Activated CD4-positive, alpha-beta T cell treated with anti-CD3 and anti-CD28 coated beads for 24 hours (primary cell): ENCODE measurements at places on chromosomes 6 and 20.

DNA sequence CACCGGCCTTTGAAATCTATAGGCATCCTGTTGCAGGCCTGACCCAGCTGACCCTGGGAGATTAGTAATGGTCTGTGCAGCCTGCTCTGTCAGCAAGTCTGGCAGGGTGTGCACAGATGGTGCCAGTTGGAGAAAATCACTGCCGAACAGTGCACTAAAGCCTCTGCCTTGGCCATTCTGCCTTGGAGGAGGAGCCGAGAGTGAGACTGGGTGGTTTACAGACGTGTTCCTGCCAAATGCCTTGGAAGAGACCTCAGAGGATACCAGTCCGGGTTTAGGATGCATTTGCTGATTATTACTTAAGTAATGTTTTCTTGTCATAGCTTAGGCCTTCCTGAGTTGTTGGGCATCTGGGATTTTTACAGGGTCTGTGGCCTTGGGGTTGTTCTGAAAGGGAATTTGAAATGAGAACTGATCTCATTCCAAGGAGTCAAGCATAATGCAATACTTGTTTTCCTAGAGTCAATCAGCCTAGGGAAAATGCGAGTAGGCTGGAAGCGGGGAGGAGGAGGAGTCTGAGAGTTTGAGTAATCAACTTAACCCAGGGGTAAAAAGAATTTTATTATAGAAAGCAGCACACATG is 292.1 kb downstream of the SOX4 start:
- no peak for DNase-seq

DNA sequence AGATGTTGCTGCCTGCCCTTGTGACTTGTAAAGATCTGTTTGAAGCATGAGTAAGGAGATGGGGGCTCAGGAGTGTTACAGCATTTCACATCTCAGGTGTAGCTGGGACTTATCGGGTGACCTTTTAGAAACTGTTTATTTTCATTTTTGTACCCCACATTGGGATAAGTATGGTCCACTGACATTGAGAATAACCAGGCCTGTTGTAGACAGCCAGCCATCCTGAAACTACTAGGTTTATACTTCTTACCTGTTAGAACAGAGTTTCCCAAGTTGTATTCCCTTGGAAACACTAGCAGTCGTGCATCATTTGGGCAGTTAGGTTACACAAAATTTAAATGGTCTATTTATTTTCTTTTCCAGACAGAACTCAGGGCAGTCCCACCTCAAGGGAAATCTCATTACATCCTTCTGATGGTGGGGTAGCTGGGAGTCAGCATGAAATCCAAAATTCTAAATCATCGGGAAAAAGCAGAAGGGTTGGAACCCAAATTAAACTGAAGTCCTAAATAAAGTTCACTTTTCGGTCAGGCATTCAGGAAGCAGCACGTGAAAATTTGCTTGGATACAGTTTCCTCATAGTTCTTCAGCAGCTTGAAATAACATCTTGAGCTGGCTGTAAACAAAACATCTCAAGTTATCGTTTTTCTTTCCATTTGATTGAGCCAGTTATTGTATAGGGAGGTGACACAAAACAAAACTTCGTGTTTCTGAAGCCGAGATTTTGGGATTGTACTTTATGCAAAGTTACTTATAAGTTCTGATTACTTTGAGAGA is 30.5 kb downstream of the FOXO3 start:
- no peak for DNase-seq

DNA sequence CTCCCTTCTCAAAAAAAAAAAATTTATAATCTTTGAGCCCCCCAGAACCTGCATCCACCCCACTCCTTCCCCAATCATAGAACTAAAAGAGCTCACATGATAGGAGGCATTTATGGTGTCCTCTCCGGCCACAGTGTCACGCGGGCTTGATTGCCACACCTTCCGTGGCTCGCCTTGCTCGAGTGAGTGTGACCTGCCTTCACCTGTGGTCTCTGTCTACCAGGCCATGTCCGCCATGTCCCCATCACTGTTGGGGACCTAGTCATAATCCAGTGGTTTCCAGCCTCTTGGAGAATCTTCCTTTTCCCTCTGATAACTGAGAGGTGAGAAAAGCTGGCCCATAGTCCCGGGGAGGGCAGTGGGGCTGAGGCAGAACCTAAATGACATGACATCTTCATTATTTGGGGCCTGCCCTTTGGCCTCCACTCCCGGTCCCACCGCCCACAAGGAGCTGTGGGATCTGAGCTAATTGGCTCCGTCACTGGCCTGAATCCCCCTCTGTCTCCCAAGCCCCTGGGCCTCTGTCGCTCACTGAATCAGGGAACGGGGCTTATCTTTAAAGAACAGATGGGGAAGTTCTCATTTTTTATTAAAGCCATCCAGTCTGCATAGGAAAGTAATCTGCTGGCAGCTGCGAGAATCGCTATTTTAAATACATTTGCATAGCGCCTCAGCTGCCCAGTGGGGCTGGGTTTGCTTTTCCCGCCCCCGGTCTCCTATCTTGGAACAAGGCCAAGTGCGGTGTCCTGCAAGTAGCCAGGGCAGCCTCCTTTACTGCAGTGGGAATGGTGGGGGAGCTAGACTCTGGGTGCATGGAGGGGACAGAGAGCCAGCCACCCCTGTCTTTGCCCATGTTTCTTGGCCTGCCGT is 197.6 kb upstream of the PMEPA1 start:
- no peak for DNase-seq

GRCh38 chr6:159801935-159802334 is 1.9 kb downstream of the PNLDC1 start:
- no peak for DNase-seq

GRCh38 chr6:5472571-5472970 is 211.3 kb downstream of the FARS2 start:
- DNase-seq, result no peak

DNA sequence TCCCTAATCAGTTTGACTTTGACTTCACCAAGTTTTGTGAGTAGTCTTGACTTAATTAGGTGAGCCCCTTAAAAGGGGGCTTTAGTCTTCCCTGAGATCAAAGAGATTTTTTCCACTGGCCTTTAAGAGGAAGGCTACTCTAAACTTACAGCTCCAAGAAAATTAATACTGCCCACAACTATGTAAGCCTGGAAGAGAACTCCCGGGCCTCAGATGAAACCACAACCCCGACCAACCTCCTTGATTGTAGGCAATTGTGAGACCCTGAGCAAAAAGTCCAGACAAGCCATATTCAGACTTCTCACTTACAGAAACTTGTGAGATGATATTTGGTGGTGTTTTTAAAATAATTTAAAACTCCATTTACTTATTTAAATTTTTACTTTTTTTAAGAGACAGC is 18.1 kb downstream of the SNX3 start:
- DNase-seq, result no peak

- no peak for DNase-seq
Measured at GRCh38 chr6:81820422-81820821, 67.9 kb upstream of the TENT5A start.

DNA sequence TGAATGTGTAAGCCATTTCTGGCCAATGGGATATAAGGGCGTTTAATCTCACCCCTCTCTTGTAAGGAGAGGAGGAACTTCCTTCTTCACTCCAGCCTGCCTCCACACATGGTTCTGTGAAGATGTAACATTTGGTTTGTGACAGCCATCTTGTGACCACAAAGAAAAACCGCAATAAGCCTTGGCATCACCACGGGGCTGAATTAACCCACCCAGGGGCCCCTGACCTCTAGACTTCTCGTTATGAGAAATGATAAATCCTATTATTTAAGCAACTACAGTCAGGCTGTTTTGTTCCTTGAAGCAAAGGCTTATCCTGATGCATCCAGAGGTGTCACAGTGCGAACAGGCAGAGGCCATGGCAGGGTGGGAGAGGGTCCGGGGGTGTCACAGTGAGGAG is 139.7 kb downstream of the CDC5L start:
- DNase-seq, result no peak

DNA sequence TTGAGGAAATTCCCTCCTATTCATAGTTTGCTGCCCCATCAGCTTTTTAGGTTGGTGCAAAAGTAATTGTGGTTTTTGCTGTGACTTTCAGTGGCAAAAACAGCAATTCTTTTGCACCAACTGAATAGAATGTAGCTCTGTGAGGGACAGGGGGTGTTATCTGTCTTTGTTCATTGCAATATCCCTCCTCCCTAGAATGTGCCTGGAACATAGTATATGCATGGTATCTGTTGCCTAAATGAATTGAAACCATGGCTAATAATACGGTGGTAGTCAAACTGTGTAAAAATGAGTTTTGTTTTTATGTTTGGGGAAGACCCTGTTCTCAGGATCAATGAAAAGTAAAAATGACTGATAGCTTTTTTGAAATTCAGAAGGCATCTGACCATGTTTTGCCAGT is 45.1 kb downstream of the SCAND1 start:
- no peak for DNase-seq

GRCh38 chr20:4050203-4050980 is 35.0 kb upstream of the RNF24 start:
- no peak for DNase-seq

- DNase-seq, result no peak
Measured at GRCh38 chr6:76703285-76703684, 630.8 kb upstream of the IMPG1 start.

- no peak for DNase-seq
Measured at GRCh38 chr6:169142538-169142844, 111.2 kb downstream of the THBS2 start.

- no peak for DNase-seq
Measured at GRCh38 chr6:12066297-12066696, 54.2 kb downstream of the HIVEP1 start.

GRCh38 chr20:2380601-2381000 is at the start of gene TGM6:
Gene TGM6, plus strand, starts transcription at chr20:2380901. Its CDS starts 68 bp downstream, at chr20:2380969.
- no peak for DNase-seq

GRCh38 chr6:41651246-41651961 is 13.1 kb downstream of the MDFI start:
- DNase-seq, result no peak

GRCh38 chr6:168393126-168393870 is 47.7 kb upstream of the SMOC2 start:
- DNase-seq, result no peak

GRCh38 chr6:99612551-99613408 is 6.1 kb downstream of the PRDM13 start:
- DNase-seq, result no peak

DNA sequence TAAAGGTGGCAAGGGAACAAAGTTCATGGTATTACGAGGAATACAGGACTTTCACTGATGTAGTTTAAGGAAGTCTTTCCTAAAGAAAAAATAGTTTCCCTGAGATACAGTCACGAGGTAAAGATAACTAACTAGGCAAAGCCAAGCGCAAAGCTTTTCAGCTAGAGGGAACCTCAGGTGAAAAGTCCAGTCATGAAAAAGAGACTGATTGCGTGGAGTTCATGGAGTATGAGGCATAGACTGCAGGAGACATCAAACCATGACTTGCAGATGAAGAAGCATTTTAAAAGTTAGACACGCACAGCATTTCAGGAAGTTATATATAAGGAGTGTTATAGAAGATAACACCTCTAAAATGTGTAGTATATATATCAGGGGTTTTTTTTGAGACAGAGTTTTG is 205.6 kb upstream of the ZNF184 start:
- DNase-seq, result no peak

GRCh38 chr6:158283304-158283980 is 28.8 kb upstream of the TULP4 start:
- no peak for DNase-seq

GRCh38 chr6:13012977-13013680 is 296.6 kb downstream of the PHACTR1 start:
- no peak for DNase-seq

DNA sequence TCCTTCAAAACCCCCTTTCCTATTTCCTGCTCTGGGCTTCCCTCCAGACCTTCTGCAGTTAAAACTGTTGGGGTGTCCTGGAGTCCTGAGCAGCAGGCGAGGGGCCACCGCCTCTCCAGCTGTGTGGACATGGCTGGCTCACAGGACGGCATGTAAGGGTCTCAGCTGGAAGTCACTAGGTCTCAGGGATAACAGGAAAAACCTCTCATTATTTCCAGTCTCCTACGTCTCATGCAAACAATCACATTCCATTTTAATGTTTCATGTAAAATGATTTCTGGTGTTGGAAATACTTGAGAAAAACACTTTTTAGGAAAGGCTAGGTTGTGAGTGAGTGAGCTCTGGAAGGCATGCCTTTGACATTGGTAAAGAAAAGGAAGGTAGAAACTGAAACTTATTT is 158.7 kb downstream of the SCML4 start:
- no peak for DNase-seq

GRCh38 chr20:41432746-41433145 is 66.1 kb upstream of the EMILIN3 start:
- no peak for DNase-seq

DNA sequence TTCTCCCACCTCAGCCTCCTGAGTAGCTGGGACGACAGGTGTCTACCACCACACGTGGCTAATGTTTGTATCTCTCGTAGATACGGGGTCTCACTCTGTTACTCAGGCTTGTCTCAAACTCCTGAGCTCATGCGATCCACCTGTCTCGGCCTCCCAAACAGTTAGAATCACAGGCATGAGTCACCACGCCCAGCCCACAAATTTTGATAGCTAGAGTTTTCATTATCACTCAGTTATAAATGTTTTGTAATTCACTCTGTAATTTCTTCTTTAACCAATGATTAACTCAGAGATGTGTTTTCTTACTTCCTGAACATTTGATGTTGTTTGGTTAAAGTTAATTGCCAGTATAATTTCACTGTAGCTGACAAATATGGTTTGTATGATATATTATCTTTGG is 249.3 kb downstream of the SMOC2 start:
- no peak for DNase-seq
